ENCODE measurements at places on chromosomes 7 and 10. TPM values are rescaled to one million over a fixed set of nuclear protein-coding genes. Genes with fewer than 3 reads are reported as not detected.

Gene HOXA9
- 0.33 TPM for total RNA-seq

Gene HOGA1
- total RNA-seq = 1.4 TPM

Gene MRPL43
- total RNA-seq = 51.2 TPM

Gene ATP6V1F
- total RNA-seq = 101 TPM

Gene GJD4
- 0.10 TPM for total RNA-seq

Data from smooth muscle cell of the pulmonary artery (primary cell).